Fibroblast of pulmonary artery (primary cell): ENCODE measurements at places on chromosomes 5 and 9.

DNA sequence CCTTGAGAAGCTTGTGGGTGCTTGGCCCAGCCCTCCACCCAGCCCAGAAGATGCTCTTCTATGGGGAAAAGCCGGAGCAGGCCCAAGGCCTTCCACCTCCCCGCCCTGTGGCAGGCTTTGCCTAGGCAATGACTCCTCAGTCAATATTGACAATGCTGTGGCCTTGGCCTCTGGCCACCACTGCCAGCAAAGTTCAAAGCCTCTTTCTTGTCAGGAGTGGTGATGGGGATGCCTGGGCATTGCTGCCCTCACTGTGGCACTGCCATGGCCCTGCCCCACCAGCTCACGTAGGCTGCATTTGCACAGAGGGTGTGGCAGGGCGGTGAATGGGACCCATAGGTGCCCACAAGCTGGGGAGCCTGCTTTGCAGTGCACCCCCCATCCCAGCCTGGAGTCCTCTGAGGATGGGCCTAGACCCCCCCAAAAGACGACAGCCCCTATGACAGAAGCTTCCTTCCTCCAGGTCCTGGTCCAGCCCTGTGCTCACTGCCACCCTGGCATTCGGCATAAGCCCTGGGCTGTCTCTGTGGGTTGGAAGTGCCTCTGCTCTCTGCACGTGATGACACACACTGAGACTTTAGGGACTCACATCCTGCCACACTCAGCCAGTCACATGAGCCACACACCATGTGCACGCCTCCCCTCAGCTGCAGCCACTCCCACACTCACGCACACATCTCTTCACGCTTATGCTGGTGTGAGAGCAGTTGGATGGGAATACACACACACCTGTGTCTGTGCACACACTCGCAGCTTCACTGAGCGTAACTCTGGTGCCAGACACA lies 31.1 kb downstream of the MORN5 start:
- DNase-seq, result no peak

DNA sequence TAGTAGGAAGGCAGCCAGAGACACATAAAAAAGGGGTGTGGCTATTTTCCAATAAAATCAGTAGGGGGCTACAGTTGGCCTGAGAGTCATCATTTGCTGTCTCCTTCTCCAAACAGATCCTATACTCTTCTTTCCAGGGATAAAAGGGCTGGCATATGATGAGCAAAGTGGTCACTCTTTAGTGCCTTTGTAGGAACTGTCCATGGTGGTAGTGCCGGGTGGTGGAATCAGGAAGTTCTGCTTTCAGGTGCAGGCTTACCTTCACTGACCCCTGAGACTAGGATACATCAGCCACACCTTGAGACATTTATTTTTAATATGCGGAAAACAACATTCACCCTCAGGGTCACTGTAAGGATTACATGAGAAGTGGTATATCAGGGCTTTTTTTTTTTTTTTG lies 80.8 kb downstream of the ASTN2 start:
- DNase-seq, result no peak

DNA sequence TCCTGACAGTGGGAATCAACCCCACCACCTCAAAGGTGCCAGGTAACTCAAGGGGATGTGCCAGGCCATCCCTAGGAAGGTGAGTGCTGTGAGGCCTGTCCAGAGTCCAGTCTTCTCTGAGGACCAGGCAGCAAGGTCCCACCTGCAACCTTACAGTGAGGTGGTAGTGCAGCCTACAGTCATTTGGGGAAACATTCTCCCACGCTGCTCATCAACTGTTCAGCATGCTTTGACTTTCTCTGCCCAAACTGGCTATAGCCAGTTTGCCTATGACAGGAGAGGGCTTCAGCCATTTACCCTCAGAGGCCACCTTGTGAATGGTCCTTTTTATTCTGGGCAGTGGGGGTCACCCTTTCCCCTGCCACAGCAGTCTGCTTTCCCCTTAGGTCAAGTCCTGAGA lies 81.9 kb downstream of the ATPSCKMT start:
- DNase-seq, result no peak

DNA sequence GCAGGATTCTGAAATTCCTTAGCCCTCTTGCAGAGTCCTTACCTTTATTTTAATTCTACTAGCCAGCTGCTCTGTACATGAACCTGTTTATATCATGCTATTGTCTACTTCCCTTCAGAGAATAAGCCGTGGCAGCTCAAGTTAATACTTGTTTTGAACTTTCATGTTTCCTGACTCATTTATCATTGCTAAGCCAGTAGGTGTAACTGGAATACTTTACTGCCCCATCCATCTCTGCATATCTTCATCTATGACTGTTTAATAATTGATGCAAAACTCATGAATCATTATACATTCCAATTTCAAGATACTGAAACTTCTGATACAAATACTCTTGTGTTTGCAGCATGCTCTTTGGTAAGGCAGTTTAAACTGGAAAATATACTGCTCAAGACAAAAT lies 174.7 kb downstream of the PPP2R2B start:
- peak; percentile 4 for DNase-seq
